ENCODE measurements at places on chromosomes 7 and 10.

- DNase-seq, result no peak
Measured at GRCh38 chr10:116109481-116109880, 163.5 kb downstream of the GFRA1 start.

DNA sequence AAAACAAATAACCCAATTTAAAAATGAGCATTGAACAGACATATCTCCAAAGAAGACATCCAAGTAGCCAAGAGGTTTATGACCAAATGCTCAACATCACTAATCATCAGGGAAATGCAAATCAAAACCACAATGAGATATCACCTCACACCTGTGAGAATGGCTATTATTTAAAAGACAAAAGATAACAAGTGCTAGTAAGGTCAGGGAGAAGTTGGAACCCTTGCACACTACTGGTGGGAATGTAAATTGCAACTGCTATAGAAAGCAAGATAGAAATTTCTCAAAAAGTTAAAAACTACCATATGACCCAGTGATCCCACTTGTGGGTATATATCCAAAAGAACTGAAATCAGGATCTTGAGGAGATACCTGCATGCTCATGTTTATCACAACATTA lies 49.5 kb downstream of the SGMS1 start:
- DNase-seq, result no peak

GRCh38 chr10:100103581-100103980 lies 21.9 kb upstream of the CPN1 start:
- no peak for DNase-seq

DNA sequence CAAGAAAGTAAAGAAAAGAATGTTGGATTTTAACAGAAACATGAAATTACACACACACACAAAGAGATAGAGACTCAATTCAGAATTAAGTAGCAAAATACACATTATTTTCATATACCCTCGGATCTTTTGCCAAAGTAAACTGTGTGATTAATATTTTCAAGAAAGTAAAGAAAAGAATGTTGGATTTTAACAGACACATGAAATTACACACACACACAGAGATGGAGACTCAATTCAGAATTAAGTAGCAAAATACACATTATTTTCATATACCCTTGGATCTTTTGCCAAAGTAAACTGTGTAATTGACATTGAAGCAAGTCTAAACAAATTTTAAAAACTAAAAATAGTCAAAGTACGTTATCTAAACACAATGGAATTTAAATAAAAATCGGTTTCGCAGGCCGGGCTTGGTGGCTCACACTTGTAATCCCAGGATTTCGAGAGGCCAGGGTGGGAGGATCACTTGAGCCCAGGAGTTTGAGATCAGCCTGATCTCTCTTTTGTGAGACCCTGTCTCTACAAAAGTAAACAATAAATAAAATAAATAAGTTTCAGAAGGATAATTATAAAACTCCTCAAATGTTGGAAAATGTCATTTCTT lies 337.3 kb upstream of the MAGI2 start:
- DNase-seq, result no peak

DNA sequence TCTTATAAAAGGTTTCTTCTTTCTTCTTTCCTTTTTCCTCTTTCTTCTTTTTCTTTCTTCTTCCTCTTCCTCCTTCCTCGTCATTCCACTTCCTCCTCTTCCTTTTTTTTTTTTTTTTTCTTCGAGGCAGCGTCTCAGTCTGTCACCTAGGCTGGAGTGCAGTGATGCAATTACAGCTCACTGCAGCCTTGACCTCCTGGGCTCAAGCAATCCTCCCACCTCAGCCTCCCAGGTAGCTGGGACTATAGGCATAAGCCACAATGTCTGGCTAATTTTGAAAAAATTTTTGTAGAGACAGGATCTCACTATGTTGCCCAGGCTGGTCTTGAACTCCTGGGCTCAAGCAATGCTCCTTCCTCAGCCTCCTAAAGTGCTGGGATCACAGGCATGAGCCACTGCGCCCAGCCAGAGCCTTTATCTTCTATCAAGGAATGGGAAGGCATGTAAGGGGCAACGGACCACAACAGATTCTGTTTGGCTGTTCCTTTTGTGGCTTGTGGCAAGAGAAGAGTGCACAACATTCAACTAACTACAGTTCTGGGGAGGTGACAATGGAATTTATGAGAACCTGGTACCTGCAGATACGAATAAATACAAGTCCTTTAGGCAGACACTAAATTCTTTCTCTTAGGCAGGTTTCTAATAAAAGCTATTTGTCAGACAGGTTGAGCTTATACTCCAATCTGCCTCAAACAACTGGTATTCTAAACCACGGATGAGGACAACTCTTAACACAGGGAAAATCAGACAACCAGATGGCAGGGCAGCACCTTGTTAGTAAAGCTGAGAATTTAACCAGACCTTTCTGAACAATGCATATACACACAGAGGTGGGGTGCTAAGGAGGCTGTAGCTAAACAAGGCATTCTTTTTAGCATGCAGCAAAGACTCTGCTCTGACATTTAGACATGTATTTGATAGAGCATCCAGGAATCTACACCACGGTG lies 100.3 kb downstream of the DOCK4 start:
- DNase-seq, result no peak

- no peak for DNase-seq
Measured at GRCh38 chr7:20964281-20964918, 177.7 kb upstream of the SP8 start.

DNA sequence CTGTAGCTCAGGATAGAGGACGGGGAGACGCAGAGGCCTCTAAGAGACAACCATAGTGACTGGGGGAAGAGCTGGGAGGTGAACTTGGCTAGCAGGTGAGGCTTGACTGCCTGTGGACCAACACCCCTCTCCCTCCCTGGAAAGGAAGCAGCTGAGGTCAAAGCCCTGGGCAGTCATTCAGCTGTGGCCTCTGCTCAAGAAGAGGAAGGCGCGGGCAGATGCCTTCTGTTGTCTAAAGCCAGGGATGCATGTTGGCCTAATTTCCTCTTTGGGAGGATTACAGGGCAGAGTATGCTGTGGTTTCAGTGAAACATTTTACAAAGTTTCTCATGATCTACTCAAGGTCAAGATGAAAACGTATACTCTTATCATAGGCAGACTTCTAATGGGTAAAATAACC lies 327.1 kb downstream of the PRPF18 start:
- DNase-seq, result no peak

GRCh38 chr7:134985894-134986362 lies 380 bp upstream of the AGBL3 start:
- DNase-seq, result no peak

GRCh38 chr10:19946791-19947190 lies 130.6 kb downstream of the PLXDC2 start:
- no peak for DNase-seq

- DNase-seq, result no peak
Measured at GRCh38 chr7:34313289-34313688, 344.7 kb upstream of the NPSR1 start.

DNA sequence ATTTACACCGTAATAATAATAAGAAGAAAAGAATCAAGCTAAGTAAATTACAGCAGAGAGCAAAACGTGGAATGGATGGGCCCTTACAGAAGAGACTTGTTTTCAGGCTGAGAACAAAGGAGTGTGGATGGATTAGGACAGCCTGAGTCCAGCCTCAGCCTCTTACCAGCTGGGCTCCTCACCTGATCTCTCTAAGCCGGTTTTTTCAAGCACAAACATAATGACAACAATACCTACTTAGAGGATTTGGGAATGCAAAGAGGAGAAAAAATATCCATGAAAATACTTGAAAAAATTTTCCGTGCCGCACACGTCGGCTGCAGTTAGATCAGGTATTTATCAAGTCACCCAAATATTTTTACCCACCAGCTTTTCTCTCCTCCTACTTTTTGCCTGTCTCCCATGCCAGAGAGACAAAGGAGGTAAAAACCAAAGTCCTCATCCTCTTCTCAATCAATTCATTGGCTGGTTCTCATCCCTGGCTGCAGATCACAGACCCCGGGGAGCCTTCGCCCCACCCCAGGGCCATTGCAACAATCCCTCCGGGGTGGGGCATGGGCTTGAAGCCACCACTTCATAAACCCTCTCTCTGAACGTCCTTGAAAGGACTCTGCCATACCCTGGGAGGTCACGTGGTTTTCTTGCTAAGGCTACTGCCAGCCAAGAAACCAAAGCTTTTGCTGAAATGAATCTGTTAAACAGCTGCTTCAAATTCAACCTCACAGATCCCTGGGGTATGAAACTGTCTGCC lies 29.7 kb upstream of the GTF2I start:
- DNase-seq, result peak; percentile 94

- DNase-seq, result no peak
Measured at GRCh38 chr10:11387044-11387443, 224.4 kb downstream of the USP6NL start.

GRCh38 chr7:38318803-38319416 lies 45.5 kb upstream of the TARP start:
- DNase-seq, result peak; percentile 97

DNA sequence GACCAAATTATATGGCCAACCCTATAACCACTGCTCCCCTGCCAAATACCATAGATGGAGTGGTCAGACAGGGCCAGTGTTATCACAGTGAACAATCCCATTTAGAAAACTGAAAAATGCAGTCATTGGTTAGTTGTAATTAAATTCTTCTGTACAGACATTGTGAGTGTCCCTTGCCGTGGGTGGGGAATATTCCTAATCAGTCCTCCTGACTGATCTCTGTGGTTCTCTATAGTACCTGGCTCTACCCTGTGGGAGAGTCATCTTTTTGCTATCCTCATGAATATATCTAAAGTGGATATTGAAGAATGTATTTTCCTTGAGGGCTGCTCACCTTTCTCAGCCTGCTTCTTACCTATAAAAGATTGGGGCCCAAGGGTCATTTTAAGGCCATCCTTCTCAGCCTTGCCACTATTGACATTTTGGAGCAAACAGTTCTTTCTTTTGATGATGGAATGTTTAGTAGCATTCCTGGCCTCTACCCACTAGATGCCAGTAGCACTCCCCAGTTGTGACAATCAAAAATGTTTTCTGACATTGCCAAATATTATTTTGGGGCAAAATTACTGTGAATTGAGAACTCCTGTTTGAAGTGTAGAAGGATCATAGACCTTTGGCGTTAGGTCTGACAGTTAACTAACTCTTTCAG lies 110.2 kb downstream of the MAPK8 start:
- DNase-seq, result no peak

- no peak for DNase-seq
Measured at GRCh38 chr7:127678337-127678736, 26.3 kb downstream of the SND1 start.

- no peak for DNase-seq
Measured at GRCh38 chr7:39186671-39187070, 209.0 kb downstream of the POU6F2 start.

DNA sequence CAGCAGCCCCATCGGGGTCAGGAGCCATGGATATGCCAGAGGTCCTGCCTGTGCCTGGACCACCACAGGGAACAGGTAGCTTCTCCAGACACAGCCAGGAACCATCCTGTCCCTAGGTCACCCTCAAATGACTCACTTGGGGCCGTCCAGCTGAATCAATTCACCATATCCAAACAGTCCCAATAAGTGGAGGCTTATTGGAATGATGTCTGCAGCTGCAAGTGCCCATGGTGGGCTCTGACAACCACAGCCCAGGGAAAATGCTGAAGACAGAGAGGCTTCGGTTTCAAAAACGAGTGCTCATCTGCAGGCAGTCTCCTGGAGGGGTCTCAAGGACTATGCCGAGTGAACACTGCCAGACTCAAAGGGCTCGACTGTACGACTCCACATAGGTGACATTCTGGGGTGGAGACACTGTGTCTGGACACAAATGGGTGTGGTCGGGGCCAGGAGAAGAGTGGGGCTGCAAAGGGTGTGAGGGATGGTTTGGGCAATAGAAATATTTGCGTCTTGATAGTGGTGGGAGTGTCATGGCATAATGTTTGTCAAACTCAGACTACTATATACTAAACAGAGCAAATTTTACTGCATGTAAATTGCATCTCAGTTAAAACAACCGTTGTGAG lies 204.8 kb downstream of the TNS3 start:
- DNase-seq, result no peak

DNA sequence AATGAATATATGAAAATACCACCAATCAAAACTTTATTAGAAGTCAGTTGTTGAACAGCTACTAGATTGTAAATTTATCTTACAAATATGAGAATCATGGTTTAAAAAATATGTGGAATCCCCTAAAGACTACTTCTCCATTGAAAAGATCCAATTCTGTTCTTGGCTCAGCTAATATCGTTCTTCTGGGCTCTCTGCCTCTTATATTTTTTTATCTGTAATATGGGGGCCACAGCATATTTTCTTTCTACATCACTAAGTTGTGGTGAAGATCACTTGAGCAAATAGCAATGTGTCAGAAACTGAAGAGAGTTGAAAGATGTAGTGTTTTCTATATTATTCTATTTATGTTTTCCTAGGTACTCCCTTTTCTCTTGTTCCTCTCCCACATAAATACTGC lies 198.1 kb downstream of the FZD1 start:
- DNase-seq, result no peak

DNA sequence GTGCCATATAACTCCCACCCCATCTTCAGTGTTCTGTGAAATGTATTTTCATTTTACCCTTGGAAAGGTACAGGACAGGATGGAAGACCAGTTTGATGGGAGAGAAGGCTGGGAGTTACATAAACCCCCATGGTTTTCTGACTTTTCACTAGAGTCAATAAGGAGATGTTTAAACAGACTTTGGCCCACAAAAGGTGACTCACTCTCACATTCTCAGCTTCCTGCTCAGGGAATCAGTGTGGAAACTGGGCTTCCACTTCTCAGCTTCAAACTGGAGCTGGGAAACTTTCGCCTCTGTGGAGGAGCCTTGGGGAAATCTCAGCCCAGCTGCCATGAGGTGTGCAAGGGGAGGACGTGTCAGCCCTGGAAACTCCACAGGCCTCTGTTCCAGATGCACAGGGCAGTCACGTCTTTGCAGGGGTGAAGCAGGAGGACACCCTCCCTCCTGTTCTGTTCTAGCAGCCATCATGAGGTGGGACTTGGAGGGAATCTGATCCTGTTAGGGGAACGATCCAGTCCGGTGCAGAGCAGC lies 560.5 kb upstream of the GALNT17 start:
- DNase-seq, result no peak

DNA sequence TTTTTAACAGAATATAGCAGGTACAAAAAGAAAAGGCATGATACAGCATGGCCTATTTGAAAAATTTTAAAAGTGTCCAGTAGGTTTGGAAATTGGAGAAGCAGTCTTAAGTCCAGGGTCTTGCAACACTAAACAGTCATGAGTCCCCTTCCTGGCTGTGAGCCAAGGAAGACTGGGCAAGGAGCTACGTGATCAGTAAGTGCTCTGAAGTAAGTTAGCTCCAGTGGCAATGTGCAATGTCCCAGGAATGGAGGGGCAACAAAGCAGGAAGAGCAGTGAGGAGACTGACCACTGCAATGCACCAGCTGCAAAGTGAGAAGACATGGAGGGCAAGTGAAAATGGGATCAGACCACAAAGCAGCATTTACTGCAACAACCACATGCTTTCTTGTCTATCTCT lies 72.9 kb upstream of the GRID1 start:
- DNase-seq, result no peak

GRCh38 chr7:26188206-26188956 lies 12.2 kb downstream of the HNRNPA2B1 start:
- no peak for DNase-seq

All from NCI-H187 treated with DMSO at 0.1 percent for 48 hours (cell line).